AG04450 (cell line): ENCODE measurements at places on chromosomes 1 and 21. TPM values are rescaled to one million over a fixed set of nuclear protein-coding genes. Genes with fewer than 3 reads are reported as not detected.

SERINC2 gene
- 46.0 and 61.3 TPM in 2 replicates for polyA plus RNA-seq

LAMC1 gene
- 322 and 348 TPM in 2 replicates for polyA plus RNA-seq

NR1I3 gene
- polyA plus RNA-seq, result not detected in 2 replicates

DYNLT4 gene
- polyA plus RNA-seq, result not detected in 2 replicates

TNFRSF4 gene
- 0.07 and 0.24 TPM in 2 replicates for polyA plus RNA-seq

FPGT gene
- polyA plus RNA-seq, result 13.5 and 19.6 TPM in 2 replicates

OPRD1 gene
- polyA plus RNA-seq, result not detected in 2 replicates

AMY2A gene
- not detected in 2 replicates for polyA plus RNA-seq

MAP3K7CL gene
- 11.0 and 11.1 TPM in 2 replicates for polyA plus RNA-seq

IGSF9 gene
- polyA plus RNA-seq, result not detected in 2 replicates

DNA sequence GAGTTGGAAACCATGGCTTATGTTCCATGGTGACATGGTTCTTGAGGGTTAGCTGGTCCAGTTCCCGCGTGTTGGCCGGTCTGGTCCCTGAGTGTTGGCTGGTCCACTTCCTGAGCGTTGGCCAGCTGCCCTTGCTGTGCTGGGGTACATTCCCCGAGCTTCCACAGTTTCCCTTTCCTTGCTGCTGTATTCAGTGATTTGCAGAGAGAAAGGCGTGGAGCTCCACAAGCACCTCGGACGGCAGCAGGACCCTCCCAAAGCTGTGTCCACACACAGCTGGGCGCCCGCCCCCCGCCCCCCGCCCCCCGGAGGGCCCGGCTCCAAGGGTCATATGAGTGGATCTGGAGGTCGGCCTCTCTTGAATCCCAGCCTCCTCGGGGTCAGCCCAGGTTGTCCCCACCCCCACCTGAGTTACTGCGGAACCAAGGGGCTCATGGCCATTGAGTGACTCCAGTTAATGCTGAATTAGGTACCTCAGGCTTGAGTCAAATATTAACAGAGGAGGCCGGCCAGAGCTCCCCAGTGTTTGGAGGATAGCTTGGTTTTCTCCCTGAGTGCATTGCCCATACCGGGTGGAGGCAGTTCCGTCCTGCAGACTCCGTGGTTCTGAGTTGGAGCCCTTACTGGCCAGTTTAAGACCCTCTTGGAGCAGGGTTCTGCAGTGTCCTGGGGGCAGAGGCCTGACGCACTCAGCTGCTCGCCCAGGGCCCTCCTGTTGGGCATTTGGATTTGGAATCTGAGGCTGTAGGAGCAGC, 18.4 kb downstream of the COL18A1 start:
- DNase-seq, result no peak

GRCh38 chr1:2271841-2272655, 43.9 kb downstream of the SKI start:
- DNase-seq, result no peak

GRCh38 chr1:81233591-81233990, 567.1 kb upstream of the ADGRL2 start:
- no peak for DNase-seq

- no peak for DNase-seq
These were observed 878.9 kb upstream of the CXADR start for GRCh38 chr21:16633831-16634459.

DNA sequence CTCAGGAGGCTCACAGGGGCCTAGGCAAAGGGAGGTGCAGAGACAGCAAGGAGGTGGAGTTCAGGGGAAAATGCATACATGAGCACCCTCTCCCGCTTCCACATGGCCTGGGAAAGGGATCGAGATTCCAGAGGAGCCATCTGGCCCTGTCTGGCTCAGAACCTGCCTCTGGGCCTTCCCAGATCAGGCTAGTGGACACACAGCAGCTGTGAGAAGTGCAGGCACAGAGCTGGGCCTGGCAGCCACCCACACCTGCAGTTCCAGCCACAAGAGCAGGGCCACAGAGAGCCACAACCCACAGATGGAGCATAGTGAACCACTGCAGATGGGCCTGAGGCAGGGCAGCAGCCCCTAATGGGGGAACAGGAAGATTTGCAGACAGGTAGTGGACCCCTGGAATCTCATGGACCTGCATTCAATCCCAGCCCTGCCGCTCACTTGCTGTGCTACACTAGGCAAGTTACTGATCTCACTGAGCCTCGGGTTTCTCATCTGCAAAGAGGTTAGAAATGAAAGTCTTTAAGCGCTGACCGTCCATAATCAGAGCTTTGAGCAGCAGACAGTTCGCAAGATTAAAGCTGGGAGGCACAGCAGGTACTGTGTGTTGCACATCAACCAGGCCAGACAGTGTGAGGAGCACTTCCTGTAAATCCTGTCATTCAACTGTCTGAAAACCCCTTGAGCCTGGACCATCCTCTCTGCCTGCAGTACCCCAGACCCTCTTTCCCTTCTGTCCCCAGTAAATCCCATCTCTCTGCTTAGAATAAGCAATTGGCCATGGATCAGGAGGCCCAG, 58.0 kb downstream of the MATN1 start:
- no peak for DNase-seq

GRCh38 chr1:162327144-162327787, 49.4 kb downstream of the SPATA46 start:
- no peak for DNase-seq

- DNase-seq, result peak; percentile 42
These were observed 251.6 kb upstream of the SGIP1 start for GRCh38 chr1:66282343-66282852.

GRCh38 chr1:6590046-6590445, 10.3 kb downstream of the ZBTB48 start:
- DNase-seq, result no peak

GRCh38 chr21:46059195-46059594, 38.7 kb upstream of the COL6A2 start:
- DNase-seq, result no peak

DNA sequence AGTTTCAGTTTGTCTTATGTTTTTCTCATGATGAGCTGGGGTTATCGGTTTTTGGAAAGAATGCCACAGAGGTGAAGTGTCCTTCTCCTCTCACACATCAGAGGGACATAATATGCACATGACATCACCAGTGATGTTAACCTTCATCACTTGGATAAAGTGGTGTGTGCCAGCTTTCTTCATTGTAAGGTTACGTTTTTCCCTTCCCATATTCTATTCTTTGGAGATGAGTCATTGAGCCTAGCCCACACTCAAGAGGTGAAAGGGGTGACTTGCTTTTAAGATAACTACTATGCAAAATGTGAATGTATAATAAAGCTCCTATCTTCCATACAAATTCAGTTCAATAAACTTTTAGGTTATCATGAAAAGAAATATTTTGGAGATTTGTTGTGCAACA, 36.7 kb upstream of the MAGI3 start:
- no peak for DNase-seq

DNA sequence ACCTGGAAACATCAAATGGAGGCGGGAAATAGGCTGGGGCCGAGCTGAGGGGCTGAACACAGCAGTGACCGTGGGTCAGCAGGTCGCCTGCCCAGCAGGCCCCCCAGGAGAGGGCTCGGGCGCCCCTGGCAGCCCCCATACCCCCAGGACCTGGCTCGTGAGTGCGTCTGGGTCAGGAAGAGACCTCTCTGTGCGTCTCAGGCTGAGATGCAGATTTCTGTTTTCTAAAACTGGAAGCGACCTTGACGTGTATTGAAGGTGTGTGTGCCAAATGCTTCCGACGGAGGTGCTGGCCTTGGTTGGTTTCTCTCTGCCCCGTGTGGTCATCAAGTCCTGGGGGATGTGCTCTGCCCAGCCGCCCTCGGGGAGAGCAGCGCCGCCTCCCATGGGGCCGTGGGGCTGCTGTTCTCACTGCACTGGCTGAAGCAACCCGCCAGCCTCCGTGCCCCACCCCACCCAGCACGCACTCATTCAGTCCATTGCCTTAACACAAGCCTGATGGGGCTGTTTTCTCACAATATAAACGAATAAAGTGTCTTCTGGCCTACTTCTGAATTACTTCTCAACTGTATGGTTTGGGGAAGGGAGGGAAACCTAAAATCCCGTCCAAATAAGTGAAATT, 7.4 kb downstream of the PEX10 start:
- DNase-seq, result no peak

GRCh38 chr1:158002022-158002630, 8.7 kb downstream of the KIRREL1 start:
- no peak for DNase-seq

- DNase-seq, result no peak
These were observed 27.8 kb upstream of the DMRTA2 start for GRCh38 chr1:50450861-50451653.

GRCh38 chr1:2597441-2598328, 11.1 kb downstream of the PRXL2B start:
- no peak for DNase-seq

GRCh38 chr21:45510466-45510955, 31.7 kb downstream of the SLC19A1 start:
- DNase-seq, result no peak

DNA sequence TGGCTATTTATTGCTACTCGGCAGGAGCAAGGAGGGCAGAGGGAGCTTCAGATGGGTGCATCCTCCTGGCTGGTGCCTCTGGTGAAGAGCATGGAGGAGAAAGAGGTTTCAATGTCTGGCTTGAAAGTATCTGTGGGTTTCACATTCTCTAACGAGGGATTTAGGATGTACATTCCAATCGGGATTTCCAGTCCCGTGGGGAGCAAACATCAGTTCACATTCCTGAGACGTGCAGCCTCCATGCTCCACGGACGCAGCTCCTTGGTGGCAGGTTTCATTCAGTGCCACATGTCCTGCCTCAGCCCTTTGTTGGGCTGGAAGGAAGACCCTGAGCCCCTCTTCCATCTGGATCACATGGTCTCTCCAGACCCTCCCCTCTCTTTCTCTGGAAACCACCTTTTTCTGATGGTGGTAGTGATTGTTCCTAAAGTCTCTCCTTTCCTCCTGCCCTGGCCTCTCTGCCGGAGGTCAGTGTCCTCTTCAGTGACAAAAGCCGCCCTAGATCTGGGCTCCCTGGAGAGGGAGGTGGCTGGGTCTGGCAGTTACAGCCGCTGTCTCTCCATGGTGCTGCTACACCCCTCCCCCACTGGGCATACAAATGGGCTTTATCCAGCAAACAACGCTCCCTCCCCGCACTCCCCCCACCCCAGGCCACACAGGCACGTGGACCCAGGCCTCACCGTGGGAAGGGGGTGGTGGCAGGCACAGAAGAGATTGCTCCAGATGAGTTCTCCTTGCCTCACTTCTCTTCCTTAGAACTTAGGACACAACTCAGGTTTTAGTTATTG, 826 bp upstream of the CA14 start:
- no peak for DNase-seq

DNA sequence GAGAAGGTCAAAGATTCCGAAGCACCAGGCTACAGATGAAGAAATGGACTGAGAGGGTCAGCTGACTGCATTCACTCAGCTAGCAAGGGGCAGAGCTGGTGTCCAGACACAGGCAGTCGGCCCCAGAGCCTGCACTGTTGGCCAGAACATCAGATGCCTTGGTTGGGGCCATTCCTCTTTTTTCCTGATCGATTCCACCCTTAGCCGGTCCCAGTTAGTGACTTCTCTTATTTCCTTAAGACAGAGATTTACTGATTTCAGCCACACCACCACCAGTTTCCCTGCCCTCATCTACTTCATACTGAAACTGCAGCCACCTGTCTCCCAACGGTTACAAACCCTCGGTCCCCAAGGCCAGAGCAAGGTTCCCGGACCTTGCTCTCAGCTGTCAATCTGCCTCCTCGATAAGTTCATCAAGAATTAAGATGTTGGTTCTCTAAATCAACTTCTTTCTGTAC, 11.5 kb downstream of the CD58 start:
- DNase-seq, result no peak

- no peak for DNase-seq
These were observed 54.3 kb downstream of the KCNC4 start for GRCh38 chr1:110264430-110264829.

DNA sequence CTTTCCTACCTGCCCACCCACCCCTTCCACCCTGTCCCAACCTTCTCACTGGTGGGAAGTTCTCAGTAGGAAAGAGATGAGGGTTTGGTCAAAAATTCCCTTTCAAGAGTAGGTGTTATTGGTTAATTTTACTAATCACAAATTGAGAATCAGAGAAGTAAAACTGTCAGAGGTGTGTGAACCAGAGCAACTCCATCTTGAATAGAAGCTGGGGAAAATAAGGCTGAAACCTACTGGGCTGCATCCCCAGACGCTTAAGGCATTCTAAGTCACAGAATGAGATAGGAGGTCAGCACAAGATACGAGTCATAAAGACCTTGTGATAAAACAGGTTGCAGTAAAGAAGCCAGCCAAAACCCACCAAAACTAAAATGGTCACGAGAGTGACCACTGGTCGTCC, 11.5 kb downstream of the PLA2G2D start:
- no peak for DNase-seq

GRCh38 chr1:168443899-168444298, 99.9 kb downstream of the XCL2 start:
- DNase-seq, result no peak

DNA sequence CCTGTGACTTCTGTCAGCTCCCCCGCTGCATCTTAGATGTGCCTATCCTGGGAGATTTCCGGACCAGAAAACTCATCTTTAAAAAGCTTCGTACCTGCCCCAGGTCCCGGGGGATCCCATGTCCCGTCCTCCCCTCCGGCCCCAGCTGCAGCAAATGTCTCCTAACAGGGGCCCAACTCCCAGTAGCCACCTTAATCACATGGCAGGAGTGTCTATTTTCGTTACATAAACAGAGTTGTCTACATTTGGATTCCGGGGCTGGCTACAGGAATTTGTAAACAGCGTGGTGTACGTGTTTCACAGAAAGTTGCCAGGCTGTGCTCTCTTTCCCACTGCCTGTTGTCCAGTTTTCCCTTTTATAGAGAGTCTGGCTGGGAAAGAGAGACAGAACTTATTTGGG, 17.9 kb upstream of the KCNE2 start:
- peak; percentile 50 for DNase-seq

- DNase-seq, result no peak
These were observed 13.7 kb upstream of the LBR start for GRCh38 chr1:225441314-225442122.

DNA sequence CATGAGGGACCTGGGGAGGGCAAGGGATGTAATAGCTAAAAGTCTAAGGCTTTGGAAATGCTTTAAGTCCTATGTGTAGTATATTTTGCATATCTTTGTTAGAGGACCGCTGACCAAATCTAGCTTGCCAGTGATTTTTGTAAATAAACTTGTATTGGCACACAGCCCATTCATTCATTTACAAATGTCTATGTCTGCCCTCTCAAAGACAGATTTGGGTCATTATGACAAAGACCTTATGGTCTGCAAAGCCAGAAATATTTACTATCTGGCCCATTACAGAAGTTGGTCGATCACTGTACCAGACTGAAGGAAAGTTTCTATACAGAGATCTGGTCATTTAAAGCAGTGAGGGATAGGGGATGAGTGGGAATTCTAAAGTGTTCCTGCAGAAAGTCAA, 120.1 kb upstream of the RAVER2 start:
- DNase-seq, result no peak

- DNase-seq, result no peak
These were observed 21.5 kb downstream of the NCAM2 start for GRCh38 chr21:21019681-21020080.
